Cardiac fibroblast (primary cell): ENCODE measurements at places on chromosomes 5 and 9.

DNA sequence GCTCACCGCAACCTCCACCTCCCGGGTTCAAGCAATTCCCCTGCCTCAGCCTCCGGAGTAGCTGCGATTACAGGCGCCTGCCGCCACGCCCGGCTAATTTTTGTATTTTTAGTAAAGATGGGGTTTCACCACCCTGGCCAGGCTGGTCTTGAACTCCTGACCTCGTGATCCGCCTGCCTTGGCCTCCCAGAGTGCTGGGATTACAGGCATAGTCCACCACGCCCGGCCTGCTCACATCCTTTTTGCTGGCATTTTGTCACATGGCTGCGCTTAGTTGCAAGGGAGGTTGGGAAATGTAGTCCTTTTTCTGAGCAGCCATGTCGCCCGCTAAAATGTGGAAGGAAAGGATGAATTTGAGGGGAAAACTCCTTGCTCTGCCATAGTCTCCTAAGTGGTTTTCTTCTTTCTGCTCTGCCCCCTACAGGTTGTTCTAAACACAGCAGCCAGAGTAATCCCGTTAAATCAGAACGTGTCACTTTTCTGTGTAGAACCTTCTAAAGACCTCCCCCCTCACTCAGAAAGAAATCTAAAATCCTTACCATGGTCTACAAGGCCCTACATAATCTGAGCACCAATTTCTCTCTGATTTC lies 57.8 kb upstream of the HSPA9 start:
- DNase-seq, result peak; percentile 92

DNA sequence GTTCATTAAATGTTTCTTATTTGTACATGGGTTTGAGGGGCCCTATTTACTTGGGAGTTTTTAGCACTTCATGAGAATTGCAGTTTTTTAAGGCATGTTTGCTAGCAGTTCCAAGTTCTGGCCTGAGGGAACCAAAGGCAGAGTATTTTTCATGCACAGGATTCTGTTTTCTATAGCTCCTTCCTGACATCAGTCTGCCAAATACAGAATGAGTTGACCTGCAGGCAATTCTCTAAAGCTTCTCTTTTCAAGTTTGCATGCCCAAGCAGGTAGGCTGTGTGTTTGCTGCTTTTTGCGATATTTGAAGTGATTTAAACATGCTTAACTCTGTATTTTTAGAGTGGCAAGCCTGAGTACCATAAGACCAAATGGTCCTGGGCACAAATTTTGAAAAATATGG lies 75.8 kb downstream of the AOPEP start:
- no peak for DNase-seq

GRCh38 chr5:6749026-6749716 lies 35.9 kb downstream of the TENT4A start:
- no peak for DNase-seq

DNA sequence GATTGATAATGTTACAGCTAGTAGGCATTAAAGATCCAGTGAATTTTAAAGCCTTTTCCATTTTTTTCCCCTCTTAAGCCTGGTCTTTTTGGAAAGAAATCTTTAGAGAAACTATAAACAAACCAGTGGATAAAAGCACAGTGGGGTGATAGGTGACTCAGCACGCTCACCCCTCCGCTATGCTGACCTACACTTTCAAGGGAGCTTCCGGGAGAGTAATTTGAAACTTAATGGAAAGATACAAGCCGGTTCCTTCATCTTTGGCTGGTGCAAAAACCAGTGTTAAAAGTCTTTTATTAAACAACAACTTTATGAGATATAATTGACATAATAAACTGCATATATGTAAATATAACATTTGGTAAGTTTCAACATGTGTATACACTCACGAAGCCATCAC lies 27.0 kb upstream of the ALDOB start:
- DNase-seq, result peak; percentile 30

DNA sequence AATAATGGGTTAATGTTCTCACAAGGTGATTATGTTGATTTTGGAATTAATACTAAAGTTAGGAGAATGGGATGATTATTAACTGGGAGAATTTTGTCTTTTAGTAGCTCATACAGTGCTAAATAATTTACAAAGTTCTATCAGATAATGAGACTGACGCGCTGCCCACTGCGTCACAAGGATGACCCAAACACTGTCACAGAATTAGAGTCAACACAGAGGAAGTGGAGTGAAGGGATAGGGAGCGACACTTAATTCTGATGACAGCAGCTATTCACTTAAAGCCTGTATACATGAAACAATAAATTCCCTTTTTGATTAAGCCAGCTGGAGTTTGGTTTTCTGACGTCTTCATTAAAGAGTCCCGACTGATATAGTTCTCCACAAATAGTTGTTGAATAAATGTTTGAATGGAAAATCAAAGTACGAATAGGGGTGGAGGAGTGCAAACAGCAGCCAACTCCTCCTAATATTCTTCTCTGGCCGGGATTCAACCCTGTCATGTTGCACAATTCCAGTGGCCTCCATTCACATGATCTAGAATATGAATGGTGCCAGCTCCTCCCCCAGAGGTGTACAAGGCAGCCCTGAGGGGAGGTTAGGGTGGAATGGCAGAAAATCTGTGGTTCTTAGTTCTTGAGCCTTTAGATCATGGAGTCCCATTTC lies 140.3 kb downstream of the PCSK1 start:
- DNase-seq, result peak; percentile 82

- DNase-seq, result peak; percentile 44
Measured at GRCh38 chr9:88531920-88532698, 2.9 kb upstream of the NXNL2 start.

DNA sequence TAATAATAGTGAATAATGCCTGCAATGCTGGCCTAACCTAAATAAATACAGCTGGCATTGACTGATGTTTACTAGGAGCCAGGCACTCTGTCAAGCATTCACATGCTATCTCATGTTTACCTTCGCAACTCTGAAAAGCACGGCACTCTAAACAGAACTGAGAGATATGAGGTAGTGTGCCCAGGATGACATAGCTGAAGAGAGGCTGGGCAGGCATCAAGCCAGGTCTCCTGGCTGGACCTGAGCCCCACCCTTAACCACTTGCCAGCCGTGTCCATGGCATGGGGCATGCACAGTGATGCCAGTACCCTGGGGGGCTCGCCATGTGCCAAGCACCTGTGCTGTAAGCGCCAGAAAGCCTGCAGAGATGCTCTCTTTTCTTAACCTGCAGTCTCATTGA lies 119.4 kb upstream of the MVB12B start:
- no peak for DNase-seq

DNA sequence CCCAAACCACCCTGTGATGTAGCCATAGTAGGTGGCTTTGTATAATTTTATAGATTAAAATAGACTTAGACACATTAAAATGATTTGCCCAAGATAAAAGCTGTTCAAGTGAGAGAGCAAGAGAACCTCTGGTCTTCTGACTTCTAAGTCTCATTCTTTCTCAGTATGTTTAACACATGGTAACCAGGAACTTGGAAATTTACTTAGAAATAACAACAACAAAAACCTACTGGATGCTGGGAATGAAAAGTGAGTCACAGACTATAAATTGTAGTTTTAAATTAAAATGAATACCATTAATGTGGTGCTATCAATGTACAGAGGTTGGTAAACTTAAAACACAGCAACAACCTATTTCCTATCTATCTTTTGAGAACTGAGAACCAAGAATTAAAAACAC lies 30.4 kb downstream of the HMGCR start:
- DNase-seq, result no peak

GRCh38 chr5:141651728-141652105 lies 499 bp upstream of the FCHSD1 start:
- no peak for DNase-seq

GRCh38 chr5:104793031-104793754 lies 1230.6 kb upstream of the NUDT12 start:
- DNase-seq, result peak; percentile 14

DNA sequence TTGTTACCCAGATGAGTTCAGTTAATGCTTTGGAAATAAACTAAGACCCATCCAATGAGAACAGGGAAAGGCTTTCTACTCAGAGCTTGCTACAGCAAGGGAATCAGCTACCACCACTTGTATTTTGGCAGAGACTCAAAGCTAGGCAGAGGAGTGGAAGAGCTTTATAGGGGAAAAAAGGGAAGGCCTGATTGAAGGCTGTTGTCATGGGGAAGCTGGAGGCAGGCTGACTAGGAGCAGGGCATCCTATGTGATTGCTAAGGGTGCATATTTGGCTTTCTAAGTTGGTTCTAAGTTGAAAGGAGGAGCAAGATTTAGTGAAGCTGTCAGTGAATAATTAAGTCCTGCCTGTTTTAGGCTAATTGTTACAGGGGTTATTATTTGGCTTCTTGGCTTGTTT lies 115.5 kb downstream of the PTTG1 start:
- no peak for DNase-seq

GRCh38 chr5:23631302-23632045 lies 124.1 kb downstream of the PRDM9 start:
- DNase-seq, result peak; percentile 95

GRCh38 chr5:55160493-55161209 lies 680 bp downstream of the GPX8 start:
- peak; percentile 96 for DNase-seq

- DNase-seq, result peak; percentile 85
Measured at GRCh38 chr9:33180526-33181184, 13.5 kb upstream of the B4GALT1 start.

GRCh38 chr5:1140171-1140817 lies 28.4 kb upstream of the SLC12A7 start:
- DNase-seq, result peak; percentile 55

DNA sequence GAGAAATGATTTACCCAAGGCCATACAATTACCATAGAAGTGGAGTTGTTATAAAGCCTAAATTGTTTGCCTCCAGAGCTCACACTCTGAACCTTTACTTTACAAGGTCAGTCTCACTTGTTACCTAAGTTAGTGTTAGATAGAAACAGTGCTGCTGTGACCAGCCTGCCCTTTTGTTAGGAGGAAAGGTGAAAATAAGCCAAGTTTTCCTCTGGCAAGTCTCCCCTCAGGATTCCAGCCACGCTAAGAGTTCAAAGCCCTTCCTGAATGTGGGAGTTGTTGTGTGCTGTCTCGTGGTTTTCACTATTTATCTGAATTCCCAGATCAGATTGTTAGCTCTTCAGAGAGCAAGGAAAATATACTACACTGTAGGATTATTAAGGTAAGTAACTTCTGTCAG lies 260.0 kb downstream of the SGCD start:
- no peak for DNase-seq

DNA sequence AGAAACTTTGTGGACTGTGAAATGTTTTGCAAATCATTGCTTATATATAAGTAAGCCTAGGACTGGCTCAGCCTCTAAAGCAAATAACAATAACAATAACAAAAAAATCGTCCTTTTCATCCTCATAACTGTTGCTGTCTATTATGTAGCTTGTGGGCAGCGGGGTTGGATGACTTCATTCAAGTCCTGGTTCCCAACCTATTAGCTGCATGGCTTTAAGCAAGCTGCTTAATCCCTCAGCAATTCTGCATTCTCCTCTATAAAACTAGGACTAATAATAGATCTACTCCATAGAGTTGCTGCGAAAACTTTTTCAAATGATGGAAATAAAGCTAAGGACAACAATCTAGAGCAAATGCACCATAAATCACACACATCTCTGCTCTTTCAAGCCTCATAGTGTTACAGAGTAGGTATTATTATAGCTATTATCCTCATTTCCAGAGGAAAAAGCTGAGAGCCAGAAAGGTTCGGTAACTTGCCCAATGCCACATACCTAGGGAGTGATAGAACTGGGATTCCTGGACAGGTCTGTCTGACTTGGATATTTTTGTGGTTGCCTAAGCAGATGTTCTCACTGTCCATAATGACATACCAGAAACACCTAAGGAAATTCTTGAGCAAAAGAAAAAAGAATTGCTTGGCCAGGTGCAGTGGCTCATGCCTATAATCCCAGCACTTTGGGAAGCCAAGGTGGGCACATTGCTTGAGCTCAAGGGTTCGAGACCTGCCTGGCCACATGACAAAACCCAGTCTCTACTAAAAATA lies 98.8 kb upstream of the ADRA1B start:
- peak; percentile 19 for DNase-seq
